ENCODE measurements at places on chromosomes 11 and 22. TPM values are rescaled to one million over a fixed set of nuclear protein-coding genes. Genes with fewer than 3 reads are reported as not detected.

FAM180B gene
- total RNA-seq = not detected

DNA sequence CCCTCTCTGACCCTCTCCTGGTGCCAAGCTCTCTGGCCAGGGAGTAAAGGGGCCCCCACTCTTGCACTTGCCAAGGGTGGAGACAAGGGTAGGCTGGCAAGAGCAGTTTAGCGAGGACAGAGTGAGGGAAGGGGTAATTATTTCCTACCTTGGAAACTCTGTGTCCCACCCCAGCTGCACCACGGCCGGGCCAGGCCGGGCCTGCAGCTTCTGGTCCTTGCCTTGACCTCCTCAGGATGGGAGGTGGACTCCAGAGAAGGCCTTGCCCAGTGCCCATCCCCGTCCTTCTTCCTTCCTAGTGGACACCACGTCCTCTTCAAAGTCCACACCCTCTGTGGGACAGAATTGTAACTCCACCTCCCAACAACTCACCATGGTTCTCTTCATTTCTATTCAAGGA, 18.4 kb upstream of the OSBPL5 start:
- no peak for DNase-seq

GRCh38 chr22:50674130-50674500, 1.5 kb downstream of the SHANK3 start:
- DNase-seq = no peak

SLC6A5 gene
- not detected for total RNA-seq

DNA sequence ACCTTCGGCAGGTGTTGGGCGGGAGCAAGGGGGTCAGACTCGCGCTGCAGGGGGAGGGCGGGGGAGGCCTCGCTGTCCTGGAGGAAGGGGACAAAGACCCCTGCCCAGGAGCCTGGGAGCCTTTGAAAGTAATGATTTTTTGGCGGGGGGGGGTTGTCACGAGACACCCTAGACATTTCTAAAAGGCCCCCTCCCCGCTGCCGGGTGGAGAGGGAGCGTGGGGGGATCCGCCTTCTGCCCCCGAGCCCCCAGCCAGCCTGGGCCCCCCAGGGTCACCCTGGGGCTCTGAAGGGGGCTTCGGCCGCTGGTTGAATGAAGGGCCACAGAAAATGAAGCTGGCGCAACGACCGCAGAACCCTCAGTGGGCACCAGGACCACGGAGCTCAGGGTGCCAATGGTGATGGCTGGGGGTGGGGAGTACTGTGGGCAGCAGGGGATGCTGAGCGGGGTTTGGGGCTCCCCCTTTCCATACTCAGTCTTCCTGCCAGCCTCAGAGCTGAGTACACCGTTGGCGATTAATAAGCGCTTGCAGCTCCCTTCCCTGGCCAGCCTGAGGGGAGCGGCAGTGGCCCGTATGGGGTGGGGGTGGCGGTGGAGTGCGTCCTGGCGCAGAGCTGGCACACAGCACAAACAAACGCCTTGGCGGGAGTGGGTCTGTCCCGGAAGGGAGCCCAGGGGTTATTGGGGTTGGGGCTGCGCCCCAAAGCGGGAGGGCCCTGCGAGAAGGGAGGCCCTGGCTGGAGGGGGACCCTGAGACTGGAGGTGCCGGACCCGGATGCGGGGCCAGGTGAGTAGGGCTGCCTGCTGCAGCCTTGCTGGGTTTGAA, 1.2 kb upstream of the DUSP8 start:
- DNase-seq = peak; percentile 70

CBX7 gene
- total RNA-seq = 20.2 TPM

GRCh38 chr11:11701070-11701469, 79.3 kb upstream of the GALNT18 start:
- no peak for DNase-seq

Measured in pancreas (tissue), 10 donors.